Left forelimb (tissue), 1 donor: ENCODE measurements at places on chromosomes 12 and 14.
A peak's percentile ranks its signal among the peaks of the same experiment; 100 is the strongest.

DNA sequence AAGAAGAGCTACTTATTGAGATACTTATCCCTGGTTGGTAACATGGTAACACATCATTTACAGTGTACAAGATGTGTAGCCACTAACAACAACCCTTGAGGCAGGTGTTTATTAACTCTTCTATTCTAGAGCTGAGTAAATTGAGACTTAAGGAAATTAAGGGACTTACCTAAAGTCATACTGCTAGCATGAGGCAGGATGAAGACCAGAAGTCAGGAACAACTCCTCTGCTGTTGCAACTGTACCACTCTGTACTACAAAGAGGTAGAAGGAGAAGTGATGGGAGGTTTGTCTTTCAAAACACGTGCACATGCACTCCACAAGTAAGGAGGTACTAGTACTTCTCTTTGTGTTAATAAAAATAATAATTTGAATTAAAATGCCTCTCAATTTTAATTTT is 79.9 kb downstream of the LLPH start:
- DNase-seq, result no peak

GRCh38 chr12:49364989-49365388 is 2.3 kb upstream of the SPATS2 start:
- no peak for DNase-seq

DNA sequence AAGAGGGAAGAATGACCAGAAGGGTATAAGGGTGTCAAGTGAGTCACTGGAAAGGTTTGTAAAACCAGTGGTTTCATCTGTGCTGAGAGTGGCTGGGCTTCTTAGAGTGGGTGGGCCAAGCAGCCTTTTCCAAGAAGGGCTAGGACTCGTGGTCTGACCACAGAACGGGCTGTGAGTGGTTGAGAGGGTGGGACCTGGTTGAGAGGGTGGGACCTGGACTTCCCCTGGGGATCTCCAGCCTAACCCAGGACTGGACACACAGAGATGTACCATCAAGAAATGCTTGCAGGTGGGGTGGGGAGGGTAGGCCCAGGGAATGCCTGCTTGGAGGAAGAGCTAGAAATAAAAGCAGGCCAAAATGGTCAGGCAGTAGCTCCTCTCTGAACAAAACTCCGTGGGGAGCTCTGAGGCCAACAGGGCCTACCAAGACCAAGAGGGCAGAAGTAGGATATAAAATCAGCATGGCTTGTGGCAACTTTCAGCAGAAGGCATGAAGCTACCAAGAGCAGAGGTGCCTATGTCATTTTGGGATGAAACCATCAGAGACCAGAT is 140.5 kb downstream of the FOXN3 start:
- peak; percentile 56 for DNase-seq

DNA sequence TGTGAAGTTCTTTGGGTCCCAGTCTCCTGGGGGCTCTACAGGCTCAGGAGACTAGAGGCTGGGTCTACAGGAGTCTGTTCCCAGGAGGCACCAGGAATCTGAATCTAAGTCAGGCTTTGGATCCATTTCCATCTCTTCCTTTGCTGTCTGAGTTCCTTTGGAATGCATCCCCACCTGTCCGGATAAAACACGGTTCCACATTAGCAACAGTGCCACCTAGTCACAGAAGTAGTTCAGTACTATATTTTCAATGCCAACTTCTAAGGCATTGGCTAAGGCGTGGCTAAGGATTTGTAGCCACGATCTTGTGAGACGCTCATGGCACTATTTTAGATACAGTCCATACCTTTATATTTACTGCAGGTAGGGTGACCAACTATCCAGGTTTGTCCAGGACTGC is 15.1 kb downstream of the ZC2HC1C start:
- no peak for DNase-seq

DNA sequence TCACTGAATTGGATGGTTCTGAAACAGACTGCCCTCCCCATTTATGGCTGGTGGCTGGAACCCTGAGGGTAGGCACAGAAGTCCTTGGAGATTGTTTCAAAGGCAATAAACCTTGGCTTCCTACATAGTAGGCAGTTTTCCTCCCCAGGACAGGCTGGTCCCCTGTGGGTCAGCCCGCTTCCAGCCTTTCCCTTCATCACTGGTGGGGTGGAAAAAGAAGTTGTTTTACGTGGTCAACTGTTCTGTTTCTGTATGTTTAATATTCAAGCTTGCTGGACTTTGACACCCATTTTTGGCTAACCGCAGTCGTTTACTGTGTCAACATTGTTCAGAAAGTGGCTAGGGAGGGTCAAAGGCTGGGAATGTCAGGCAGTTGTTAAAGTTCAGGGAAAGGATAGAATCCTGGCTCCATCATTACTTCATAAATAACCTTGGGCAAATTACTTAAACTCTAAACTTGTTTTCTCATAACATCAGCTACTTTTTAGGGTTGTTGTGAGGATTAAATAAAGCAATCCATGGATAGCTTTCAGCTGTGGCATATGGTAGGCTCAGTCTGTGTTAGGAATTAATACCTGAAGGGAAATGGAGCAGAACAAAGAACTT is 2.4 kb downstream of the KLHDC2 start:
- no peak for DNase-seq

DNA sequence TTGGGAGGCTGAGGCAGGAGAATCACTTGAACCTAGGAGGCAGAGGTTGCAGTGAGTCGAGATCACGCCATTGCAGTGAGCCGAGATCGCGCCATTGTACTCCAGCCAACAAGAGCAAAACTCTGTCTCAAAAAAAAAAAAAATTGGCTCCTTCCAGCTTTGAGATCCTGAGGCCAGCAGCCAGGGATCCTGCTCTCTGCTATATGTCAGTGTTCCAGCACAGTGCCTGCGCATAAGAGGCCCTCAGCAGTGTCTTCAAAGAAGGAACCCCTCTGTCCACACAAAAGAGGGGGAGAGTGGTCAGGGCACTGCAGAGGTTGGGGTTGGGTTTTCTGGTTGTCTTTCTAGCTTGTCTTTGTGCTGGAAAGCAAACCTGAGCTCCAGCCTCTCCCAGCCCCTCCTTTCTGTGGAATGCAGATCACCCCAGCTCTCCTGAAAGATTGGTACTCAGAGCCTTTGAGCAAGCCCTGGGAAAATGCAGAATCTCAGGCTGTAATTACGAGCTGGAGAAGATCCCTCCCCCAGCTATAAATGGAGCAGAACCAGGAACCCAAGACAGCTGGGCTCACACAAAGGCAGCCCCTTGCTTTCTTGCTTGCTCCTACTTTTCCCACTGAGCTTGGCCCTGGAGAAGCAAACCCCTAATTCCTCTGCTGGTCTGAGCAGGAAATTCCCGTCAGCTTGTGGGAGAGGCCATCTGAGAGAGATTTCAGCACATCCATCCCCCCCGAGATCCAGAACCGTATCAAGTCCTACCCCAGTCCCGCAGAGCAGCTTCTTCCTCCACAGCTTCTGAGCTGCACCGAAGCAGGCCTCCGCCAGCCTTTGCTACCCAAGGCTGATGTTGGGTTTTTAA is 205.7 kb downstream of the ZFP36L1 start:
- DNase-seq, result no peak

DNA sequence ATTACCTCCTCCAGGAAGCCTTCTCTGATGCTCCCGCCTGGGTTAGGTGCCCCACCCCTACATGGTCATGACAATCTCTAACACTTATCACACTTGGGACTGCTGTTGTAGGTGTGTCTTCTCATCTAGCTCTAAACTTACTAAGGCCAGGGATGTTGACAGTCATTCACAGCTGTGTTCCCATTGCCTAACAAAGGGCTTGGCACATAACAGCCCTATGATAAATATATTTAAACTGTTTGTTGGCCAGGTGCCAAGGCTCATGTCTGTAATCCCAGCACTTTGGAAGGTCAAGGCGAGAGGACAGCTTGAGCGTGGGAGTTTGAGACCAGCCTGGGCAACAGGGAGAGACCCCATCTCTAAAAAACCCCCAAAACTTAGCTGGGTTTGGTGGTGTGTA is 98.8 kb upstream of the RGS6 start:
- no peak for DNase-seq

GRCh38 chr12:27319409-27319808 is 13.2 kb upstream of the BMAL2 start:
- no peak for DNase-seq

DNA sequence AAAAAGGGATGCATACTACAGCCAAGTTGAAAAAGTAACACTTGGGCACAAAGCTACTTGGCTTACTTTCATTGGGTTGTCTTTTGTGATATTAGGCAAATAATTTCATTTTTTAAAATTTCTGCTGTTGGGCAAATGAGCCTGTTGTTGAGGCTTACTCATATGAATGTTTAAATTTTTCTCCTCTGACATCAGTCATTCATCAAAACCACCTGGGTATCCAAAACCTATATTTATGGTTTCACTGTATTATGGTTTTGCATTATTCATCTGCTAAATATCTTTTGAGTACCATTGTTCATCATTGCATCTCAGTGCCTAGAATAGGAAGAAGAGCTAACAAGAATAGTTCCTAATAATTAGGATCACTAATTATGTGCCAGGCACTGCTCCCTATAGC is 28.1 kb downstream of the DYRK2 start:
- DNase-seq, result no peak

DNA sequence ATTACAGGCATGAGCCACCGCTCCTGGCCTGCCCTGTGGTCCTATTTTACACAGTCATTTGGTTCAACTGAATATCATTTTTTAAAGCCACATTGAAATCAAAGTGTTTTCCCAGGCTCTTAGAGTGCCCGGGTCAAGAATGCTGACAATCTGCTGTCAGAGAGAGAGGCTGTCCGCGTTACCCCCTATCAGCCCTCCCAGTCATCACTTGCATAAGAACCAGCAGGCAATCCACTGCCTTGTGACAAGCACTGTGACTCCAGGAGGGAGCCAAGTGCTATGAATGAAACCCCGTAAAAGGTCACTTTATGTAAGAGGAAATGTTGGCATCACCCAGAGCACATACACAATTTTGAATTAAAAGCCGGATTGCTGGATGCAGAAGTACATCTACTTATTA is 13.5 kb downstream of the PHLDA1 start:
- DNase-seq, result no peak

DNA sequence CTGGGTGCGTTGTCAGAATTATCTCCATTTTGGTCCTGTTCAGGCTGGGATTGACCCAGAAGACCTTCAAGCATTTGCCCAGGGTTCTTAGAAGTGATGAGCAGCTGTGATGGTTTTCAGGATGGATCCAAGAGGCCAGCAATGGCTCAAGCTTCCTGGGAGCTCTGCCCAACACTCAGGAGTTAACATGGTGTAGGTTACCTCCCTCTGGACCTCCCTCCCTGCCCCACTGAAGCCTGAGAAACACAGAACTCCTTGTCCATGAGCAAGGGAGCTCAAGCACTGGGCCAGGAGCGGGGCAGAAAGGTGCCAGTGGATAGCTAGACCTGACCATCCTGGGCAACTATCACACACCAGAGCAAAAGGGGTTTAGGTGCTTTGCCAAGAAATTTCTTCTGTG is 148.4 kb upstream of the FKBP4 start:
- peak; percentile 25 for DNase-seq

GRCh38 chr12:53097564-53098353 is at the start of gene IGFBP6:
Gene IGFBP6, plus strand, starts transcription at chr12:53097667. Its CDS starts 51 bp downstream, at chr12:53097718.
- peak; percentile 78 for DNase-seq

GRCh38 chr14:89702073-89702875 is 252.3 kb downstream of the EFCAB11 start:
- peak; percentile 81 for DNase-seq

- DNase-seq, result no peak
Measured at GRCh38 chr14:81392052-81392451, 8.1 kb downstream of the STON2 start.

- no peak for DNase-seq
Measured at GRCh38 chr12:128543460-128543859, 276.5 kb downstream of the TMEM132C start.

DNA sequence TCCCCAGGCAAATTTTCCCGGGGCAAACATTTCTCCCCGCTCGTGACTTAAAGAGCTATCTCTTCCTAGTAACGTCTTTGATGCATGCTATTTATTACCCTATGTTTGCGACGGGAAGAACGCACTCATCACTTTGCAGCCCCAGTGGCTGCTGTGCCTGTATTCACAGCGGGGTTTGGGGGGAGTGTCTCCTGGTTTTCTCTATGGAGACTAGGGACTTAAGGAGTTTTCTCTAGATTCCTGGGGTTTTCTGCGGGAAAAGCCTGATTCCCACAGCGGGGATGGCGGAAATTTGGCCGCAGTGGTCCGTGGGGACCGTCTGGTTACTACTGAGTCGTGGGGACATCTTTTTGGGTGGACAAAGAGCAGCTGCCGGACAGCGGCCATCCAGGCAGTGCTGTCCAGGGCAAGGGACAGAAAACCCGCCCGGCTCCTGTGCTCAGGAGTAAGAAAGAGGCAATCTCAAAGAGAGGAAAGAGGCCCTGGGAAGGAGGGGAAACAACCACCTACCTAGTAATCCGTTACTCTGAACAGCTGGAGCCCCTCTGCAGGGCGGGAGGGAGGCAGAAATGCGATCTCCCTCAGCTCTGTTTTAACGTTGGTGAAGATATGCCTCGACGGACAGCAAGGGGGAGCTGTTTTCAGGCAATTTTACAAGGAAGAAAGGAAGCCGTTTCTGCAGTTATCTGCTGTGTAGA is 771 bp upstream of the AVPR1A start:
- peak; percentile 74 for DNase-seq

DNA sequence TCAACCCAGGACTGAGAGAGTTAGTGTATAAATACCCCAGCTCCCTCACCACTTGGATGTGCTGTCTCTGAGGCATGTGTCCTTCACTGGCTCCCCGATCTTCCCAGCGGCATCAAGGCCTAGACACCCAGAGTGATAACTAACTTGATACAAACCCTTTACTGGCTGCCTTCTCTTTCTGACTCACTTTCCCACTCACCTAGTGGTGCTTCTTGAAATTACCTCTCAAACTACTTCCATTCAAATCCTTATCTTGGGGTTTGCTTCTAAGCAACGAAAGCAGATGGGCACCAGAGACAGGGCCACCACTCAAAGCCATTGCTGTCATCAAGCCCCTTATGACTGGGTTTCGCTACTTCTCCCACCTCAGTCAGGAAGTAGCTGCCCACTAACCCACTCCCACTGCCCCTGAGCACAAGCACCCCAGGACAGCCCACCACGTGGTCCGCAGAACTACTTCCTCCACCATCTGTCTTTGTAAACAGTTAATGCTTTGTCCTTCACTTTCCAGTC is 17.2 kb downstream of the ZFP36L1 start:
- no peak for DNase-seq

GRCh38 chr12:6943722-6944380 is at the start of the genes C12orf57 and RNU7-1:
Gene C12orf57, plus strand, starts transcription at chr12:6944022. Its CDS starts 100 bp downstream, at chr12:6944122.
Gene RNU7-1, plus strand, starts transcription at chr12:6943816.
- DNase-seq, result peak; percentile 89

GRCh38 chr12:75854681-75855309 is 176.8 kb downstream of the PHLDA1 start:
- DNase-seq, result no peak

GRCh38 chr12:125185311-125185739 is 120.1 kb downstream of the AACS start:
- no peak for DNase-seq

GRCh38 chr12:5944688-5945070 is 380 bp downstream of the ANO2 start:
- no peak for DNase-seq

DNA sequence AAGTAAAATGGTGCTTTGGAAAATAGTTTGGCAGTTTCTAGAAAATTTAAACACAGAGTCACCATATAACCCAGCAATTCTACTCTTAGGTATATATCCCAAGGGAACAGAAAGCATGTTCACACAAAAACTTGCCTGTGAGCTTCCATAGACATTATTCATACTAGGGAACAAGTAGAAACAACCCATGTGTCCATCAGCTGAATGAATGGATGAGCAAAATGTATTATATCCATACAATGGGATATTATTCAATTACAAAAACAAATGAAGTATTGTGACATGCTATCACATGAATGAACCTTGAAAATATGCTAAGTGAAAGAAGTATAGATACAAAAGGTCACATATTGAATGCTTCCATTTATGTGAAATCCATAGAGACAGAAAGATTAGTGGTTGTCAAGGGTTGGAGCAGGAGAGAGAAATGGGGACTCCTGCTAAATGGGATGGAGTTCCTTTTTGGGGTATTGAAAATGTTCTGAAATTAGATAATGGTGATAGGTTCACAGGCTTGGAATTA is 7.9 kb downstream of the SLC10A1 start:
- no peak for DNase-seq
